ENCODE measurements at places on chromosomes 1 and 21.
A peak's percentile ranks its signal among the peaks of the same experiment; 100 is the strongest.

GRCh38 chr1:12230549-12231275, 882 bp downstream of the VPS13D start:
- DNase-seq = no peak

DNA sequence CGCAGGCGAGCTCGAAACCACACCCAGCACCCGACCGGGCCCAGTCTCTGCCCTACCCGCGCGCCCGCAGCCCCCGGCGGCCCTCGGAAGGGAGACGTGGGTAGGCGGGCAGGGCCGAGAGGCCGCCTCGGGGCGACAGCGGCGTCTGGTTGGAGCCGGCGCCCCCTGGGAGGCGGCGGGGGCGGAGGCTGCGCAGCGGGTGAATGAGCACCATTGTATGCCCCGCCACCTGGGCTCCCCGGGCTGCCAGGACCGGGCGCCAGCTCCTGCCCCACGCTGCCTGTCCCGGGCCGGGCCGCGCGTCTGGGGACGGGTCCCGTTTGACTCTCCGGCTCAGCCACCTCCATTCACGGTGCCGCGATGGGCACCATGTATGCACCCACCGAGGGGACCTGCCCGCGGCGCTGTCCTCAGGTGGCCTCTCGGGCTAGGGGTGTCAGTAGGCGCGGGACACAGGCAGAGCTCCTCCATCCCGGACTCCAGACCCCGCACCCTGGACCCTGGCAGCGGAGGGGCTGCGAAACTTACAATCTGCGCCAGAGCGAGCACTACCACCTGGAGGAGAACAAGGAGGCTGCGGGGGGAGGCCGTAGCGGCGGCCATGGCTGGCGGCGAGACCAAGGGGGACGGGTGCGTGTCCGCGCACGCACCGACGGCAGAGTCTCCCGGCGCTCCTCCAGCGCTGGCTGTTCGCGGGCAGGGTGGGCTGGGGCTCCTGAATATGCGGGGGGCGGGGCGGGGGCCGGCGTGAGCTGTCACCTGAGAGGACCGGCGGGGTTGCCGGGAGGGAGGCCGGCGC, at the start of gene COL9A2:
Gene COL9A2 (minus strand): TSS at position 692 of the 799 bp plus-strand sequence. CDS start 89 bp downstream, at position 603.
- DNase-seq = peak; percentile 49

DNA sequence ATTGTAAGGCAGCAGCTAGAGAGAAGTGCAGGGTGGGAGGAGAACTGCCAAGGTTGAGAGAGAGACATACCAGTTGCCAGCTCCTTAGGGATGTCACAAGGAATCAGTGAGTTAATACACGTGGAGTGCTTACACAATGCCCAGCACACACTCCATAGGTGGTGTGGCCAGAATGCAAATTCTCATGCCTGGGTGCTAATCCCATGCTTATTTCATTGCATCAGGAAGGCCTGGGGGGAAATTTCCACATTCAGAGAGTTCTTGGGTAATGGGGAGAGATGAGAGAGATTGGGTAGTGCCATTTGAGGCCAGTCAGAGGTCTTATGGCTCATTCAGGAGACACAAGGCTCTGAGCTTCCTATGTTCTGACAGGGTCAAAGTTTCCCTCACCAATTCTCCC, 38.7 kb downstream of the GJA5 start:
- DNase-seq = no peak

DNA sequence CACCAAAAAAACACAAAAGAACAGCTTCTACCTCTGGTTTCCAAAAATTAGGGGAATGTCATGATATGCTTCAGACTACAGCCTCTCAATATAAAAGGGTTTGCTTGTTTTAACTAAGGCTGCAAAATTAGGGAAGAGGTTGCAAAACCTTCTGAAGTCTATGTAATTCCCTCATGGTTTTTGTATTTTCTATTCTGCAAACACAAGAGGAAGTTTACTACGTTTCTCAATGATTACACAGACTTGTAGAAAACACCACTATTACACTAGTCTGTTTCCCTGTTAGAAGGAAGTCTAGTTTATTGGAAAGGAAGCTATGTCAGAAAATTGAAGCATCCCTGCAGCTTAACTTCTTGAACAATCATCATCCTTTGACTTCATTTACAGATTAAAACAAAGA, 229.7 kb upstream of the FMN2 start:
- no peak for DNase-seq

DNA sequence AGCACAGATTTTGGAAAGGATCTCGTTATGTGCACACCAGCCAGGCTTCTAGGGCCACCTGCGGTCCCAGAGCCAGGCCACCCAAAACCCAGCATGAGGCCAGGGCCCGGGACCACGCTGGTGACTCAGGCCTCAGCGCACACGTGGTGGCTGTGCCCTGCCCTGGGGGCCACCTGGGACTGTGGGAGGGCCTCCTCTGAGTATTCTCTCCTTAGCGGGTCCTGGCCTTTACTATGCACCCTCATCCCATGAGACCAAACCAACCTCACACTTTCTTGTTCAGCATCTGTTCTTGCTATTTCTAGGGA, 9.9 kb downstream of the WNT9A start:
- no peak for DNase-seq

DNA sequence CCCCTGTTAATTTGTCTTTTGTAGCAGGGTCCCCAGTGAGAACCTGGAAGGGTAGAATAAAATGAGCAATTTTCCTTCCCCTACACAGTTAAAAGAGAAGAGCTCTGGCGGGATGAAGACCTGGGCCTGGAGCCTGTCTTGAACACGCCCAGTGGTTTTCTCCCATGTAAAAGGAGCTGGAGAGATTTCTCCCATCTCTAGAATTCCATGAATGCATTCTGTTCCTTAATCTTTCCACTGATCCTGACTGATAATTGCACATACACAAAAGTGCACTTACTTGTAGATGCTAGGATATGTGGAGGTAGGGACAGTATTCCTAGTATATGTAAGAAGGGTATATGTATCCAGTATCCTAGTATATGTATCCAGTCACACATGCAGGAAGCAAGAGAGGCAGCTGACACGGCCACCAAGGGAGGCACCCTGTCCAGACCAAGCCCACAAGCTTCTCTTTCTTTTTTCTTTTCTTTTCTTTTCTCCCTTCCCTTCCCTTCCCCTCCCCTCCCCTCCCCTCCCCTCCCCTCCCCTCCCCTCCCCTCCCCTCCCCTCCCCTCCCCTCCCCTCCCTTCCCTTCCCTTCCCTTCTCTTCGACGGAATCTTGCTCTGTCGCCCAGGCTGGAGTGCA, 11.9 kb upstream of the PKNOX1 start:
- DNase-seq = no peak

DNA sequence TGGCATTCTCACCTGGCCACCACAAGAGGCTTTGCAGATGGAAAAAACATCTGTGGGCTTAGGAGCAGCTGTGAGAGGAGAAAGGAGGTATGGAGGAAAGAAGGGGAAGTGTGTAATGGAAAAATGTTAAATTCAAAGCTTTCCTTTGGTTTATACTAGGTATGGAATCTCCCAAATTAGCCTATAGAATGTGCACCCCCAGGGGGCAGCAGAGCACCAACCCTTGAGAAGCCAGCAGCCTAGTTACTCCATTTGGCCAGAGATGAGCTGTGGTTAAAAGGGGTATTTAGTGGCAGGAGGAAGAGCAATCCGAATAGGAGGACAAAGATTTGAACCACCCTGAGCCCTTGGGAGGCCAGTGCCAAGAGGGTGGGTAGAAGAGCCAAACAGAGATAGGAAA, 97.5 kb upstream of the CTTNBP2NL start:
- DNase-seq = peak; percentile 18

- DNase-seq = no peak
These were observed 253.1 kb upstream of the ADGRL4 start for GRCh38 chr1:79259390-79260336.

DNA sequence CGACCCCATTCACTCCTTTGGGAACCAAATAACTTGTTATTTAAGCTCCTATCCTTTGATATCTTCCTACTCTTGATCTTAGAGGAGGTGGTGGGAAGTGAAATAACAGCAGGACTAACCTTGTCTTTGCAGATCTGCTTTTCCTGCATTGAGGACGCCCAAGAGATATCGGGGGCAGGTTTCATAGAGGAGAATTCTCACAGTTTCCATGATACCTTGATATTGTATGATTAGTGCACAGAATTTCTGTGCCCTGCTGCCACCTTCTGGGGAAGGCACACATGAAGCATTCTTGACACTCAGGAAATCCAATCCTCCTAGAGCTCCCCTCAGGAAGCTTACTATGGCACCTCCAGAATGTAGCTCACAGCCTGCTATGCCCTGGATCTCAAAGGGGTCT, 1.6 kb downstream of the CD1B start:
- peak; percentile 6 for DNase-seq

DNA sequence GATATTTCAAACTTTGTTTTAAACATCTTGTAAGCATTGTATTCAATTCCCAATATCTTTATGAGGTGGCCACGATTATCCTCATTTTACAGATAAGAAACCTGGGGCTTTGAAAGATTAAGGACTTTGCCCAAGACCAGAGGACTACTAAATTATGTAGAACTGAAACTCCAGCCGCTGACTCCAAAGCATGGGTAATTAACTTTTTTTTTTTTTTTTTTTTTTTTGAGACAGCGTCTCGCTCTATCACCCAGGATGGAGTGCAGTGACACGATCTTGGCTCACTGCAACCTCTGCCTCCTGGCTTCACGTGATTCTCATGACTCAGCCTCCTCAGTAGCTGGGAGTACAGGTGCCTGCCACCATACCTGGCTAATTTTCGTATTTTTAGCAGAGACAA, 68.7 kb downstream of the ALG14 start:
- DNase-seq = no peak

- no peak for DNase-seq
These were observed 7.7 kb downstream of the ENSA start for GRCh38 chr1:150621497-150622302.

GRCh38 chr1:182430263-182431068, 19.5 kb upstream of the RGSL1 start:
- peak; percentile 23 for DNase-seq

DNA sequence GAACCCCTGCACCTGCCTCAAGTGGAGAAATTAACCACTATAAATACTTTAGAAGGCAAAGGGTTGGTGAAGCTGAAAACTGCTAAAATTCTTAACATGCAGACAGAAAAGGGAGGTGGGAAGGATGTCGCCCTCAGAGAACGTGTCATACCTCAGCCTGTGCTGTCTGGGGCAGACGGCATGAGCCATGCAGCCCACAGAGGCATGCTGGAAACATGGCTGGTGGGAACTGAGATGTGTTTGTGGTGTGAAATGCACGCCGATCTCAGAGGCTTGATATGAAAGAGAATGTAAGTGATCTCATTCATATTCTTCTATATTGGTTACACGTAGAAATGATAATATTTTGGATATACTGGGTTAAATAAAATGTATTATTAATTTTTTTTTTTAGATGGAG, 16.3 kb downstream of the AGPAT3 start:
- peak; percentile 46 for DNase-seq

DNA sequence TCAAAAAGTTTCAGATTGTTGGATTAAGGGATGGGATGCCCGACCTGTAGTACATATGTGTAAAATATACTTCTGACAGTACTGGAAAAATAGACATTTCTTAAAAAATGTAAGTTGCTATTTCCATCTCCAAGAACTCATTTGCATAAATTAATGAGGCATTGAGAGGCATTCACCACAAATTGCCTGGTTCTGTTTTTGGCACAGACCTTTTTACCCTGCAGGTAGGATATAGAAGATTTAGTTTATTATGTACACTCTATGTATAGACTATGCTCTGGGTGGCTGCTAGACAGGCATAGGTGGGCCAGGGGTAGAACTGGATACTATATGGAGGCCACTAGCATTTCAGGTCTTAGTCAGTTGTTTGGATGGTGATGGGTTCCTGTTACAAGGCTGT, 8.0 kb downstream of the CCDC17 start:
- DNase-seq = no peak

DNA sequence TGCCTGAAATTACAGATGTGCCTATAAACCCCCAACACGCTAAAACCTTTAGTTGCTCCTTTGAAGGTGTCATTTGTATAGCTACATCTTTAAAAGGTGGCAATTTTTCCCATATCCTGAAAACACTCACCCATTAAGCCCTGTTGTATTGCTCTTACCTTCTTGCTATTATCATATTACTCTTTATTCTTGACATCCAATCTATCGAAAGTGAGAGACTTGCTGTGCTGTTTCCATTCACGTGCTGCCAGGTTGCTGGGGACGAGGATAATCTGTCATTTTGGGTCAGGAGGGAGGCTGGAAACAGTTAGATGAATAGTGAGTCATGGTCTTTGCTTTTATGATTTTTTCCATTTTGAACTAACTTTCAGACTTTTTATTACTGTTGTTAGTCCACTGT, 213.0 kb upstream of the PRMT6 start:
- DNase-seq = no peak

DNA sequence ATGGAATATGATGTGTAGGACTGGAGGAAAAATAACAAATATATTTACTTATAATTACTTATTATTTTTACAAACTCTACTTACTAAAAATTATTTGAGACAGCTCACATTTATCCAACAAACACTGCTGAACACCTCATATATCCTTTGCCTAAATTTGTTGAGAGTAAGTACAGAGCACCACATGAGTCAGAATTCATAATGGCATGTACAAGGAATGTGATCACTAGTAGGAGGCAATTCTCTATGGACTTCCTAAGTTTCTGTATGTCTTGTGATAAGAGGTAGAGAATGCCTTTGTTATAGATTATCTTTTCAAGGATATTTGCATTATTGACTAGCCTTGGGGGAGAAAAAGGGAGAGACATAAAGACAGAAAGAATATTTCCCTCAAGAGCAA, 8.2 kb upstream of the ST6GALNAC3 start:
- no peak for DNase-seq

- DNase-seq = no peak
These were observed 205.8 kb upstream of the EDN2 start for GRCh38 chr1:41690331-41690730.

DNA sequence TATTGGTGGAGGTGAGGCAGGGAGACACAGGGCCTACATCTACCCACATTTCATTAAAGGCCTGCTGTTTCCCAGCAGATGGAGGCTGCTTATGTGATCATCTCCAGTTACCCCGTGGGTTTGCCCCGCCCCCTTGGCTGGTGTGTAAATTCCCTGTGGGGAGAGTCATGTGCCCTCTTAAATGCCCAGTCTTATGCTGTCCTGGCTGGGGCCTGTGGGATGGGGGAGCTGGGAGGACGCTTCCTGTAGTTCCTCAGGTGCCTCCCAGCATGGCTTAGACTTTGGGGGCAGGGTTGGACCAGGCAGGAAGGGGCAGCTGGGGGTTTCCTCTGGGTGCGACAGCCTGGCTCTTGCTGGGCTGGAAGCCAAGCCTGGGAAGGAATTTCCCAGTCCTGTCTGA, 15.5 kb upstream of the CITED4 start:
- no peak for DNase-seq

DNA sequence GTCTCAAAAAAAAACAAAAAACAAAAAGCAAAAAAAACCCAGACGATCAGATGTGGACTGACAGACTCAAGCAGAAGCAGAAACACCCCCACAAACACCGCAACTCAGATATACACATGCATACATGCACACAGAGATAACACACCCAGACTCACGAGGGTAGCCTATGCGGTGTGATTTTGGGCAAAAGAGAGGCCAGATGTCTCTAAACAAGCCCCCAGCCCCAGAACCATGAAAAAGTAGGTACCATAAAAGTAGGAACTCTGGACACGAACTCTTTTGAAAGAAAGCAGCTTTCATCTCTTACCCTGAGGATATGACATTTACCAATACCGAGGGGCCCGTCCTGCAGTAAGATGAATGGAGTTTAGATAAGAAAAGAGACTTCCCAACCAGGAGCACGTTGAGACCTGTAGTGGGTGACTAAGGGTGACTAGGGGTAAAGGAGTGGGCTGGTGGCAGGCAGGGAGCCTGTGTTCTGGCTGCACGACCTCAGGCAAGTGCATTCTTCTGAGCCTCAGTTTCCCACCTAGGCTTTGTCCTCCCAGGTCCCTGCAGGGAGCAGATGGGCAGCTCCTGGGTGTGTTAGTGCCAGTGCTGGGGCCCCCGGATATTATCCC, 1.5 kb upstream of the TINAGL1 start:
- no peak for DNase-seq
